Activated T-cell treated with anti-CD3 and anti-CD28 coated beads, Interleukin-2, amount 50 U/mL, for 4 hours (primary cell): ENCODE measurements at places on chromosomes 16 and 17. TPM values are rescaled to one million over a fixed set of nuclear protein-coding genes. Genes with fewer than 3 reads are reported as not detected.

GRCh38 chr16:83105279-83106077, 478.7 kb downstream of the CDH13 start:
- no peak for DNase-seq

MPV17L gene
- total RNA-seq, result 0.11 TPM

GRCh38 chr16:12545792-12546342, 257.8 kb downstream of the CPPED1 start:
- no peak for DNase-seq

- DNase-seq, result no peak
These were observed 8.8 kb downstream of the TAX1BP3 start for GRCh38 chr17:3659541-3660111.

GRCh38 chr16:85220964-85221731, 108.9 kb upstream of the CIBAR2 start:
- no peak for DNase-seq

ABCA10 gene
- 0.41 TPM for total RNA-seq

DNA sequence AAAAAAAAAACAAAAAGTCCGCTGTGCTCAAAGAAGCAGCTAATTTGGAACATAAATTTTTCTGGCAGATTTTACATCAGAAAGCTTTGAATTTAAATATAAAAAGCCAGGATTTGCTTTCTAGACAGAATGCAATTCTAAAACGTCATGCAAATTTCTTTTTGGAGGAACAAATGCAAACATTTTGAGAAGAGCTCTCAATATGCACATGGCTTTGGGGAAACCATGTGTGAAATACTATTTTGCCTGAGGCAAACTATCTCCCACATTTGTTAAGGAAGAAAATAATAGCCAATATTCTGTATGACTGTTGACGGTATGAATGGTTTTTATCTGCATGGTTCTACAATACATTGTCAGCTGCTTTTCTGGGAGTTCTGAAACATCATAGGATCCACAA, 320.0 kb upstream of the PSMD7 start:
- DNase-seq, result no peak

- DNase-seq, result no peak
These were observed 106.7 kb downstream of the TRIM37 start for GRCh38 chr17:59000022-59000421.

DNA sequence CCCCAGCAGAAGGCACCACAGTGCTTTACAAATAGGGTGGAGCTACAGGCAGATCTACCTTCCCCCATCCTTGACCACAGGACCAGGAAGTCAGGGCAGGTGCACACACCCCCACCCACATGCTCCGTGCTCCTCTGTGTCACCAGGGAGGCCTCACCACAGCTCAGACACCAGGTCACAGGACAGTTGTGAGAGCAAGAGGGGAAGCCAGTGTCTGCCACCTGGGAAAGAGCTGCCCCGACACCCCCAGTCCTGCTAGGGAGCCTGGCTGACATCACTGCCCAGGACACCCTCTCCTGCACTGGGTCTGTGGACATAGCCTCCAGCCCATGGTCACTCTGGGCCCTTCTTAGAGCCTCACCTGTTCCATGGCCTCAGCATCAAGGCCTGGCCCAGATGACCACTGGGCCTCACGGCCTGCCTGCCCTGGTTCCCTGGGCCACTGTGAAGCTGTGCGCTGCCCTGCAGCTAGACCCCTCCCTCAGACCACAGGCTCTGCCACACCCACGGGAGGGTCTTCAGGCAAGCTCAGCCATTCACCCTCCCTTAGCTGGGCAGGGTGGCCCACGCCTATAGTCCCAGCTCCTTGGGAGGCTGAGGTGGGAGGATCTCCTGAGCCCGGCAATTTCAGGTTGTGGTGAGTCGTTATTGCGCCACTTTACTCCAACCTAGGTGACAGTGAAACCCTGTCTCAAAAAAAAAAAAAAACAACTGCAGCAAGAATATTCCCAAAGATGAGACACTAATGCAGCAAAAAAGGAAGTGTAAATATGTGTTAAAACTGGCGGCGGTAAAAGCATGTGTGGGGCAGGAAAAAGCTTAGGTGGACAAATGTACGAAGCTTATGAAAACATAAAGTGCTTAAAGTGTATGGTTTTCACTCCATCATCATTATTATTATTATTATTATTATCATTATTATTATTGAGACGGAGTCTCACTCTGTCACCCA, 14.2 kb downstream of the POLR3K start:
- DNase-seq, result no peak

DNA sequence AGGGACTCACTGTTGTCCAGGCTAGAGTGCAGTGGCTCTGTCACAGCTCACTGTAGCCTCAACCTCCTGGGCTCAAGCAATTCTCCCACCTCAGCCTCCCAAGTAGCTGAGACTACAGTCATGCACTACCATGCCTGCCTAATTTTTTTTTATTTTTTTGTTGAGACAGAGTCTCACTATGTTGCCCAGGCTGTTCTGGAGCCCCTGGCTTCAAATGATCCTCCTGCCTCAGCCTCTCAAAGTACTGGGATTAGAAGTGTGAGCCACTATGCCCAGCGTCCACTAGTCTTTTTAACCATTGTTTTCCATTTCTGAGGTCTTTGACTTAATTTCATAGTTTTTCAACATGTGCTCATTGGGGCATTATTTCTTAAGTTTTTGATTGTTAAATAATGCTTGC, 13.5 kb downstream of the NSRP1 start:
- DNase-seq, result no peak

RASD1 gene
- 0.87 TPM for total RNA-seq

- DNase-seq, result no peak
These were observed 51.7 kb downstream of the PLXDC1 start for GRCh38 chr17:39099663-39100286.

DNA sequence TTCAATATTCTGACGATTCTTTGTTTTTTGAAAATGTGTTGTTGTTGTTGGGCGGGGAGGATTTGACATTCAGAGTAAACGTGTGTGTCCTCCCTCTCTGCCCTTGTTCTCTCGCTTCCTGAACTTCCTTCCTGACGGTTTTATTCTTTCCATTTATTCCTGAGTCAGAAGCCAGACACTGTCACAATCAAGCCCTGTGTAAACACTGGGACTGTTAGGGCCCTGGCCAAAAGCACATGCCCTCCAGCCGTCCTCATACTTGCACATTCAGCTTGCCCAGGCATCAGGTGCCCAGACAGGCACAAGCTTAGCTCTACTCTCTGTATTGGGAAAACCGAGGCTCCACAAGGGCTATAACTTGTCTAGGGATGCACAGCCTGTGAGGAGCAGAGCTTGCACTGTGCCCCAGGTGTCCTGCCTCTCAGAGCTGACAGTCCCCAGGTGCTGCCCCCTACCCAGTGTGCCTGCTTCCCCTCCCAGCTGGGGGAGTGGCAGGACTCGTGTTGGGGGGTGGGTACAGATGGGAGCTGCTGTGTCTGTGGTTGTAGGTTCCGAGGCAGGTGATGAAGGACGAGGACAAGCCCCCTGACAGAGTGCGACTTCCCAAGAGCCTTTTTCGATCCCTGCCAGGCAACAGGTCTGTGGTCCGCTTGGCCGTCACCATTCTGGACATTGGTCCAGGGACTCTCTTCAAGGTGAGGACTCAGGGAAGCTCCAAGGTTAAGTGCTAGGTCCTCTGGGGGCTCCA, 9.7 kb downstream of the ADGRG3 start:
- no peak for DNase-seq

VAT1L gene
- total RNA-seq, result 0.11 TPM

BCO1 gene
- not detected for total RNA-seq

CHST4 gene
- not detected for total RNA-seq

- DNase-seq, result no peak
These were observed 6.6 kb upstream of the SETD6 start for GRCh38 chr16:58508671-58509251.

ACSM3 gene
- total RNA-seq, result 4.6 TPM

DNA sequence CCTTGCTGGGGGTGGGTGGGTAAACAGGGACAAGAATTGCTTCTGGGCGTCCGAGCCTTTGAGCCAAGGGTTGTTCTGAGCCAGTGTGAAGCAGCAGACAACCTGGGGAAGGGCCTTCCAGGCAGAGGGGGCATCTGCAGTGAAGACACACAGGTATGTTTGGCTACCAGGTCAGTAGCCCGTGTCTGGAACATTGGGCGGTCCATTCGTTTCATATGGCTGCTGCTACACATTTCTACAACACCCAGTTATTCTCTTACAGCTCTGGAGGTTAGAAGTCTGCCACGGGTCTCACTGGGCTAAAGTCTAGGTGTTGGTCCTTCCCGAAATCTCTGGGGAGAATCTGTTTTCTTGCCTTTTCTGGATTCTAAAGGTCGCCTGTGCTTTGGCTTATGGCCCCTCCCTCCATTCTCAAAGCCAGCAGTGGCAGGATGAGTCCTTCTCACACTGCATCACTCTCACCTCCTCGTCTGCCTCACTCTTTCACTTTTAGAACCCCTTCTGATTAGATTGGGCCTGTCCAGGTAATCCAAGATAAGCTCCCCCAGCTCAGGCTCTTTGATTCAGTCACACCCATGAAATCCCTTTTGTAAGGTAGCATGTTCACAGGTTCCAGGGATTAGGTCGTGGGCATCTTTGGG, 136.1 kb downstream of the CLEC16A start:
- no peak for DNase-seq

DNA sequence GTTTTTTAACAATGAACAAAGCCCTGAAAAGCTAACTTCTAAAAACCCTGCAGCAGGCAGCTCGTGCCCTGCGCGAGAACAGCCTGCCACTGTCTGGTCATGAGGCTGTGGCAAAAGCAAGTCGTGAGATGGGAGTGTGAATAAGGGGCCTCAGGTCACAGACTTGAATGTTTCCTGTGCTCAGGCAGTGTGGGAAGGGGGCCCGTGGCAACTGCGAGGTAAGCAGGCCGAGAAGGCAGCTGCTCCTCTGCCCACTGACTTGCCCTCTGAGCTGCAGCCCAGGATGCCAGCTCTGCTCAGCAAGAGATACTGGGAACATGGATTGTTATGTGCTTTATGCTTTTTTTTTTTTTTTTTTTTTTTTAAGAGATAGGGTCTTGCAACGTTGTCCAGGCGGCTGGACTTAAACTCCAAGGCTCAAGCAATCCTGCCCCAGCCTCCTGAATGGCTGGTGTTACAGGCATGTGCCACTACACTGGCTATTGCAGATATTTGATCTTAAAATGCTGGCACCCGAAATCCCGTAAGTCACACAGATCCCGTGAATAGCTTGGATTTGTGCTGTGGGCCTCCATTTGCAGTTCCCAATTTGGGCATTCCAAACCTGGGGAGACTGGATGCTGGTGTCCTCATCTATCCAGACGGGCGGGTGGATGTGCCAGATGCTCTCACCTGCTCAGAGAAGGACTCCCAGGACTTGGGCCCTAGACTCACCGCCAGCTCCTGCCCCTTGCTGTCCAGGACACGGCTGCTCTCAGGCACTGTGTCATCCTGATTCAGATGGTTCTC, 44.0 kb downstream of the UBN1 start:
- DNase-seq, result no peak

GRCh38 chr17:48609759-48610281, 997 bp downstream of the HOXB7 start:
- no peak for DNase-seq

DNA sequence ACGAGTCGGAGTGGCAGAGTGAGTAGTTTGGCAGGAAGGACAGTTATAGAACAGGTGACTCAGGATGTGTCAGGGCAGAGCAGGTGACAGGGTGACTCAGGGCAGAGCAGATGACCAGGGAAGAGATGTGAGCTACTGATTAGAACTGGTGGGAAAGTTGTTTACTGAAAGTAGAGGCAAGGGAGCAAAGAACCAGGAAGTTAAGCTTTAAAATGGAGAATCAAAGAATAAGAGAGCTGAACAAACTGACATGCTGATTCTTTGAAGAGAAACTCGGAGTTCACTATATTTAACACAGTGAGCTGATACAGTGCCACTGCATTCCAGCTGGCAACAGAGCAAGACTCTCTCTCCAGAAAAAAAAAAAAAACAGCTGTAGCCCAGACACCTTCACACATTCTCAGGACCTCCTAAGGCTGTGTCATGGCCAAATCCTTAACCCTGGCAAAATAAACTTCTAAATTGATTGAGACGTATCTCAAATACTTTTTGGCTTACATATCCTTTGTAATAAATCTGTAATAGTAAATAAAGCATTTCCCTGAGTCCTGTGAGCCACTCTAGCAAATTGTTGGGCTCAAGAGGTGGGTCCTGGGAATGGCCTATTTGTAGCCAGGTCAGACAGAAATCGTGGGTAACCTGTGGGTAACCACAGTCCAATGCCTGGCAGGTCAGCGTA, 12.3 kb upstream of the UBE2I start:
- DNase-seq, result no peak

- DNase-seq, result no peak
These were observed 515.8 kb upstream of the SALL1 start for GRCh38 chr16:51666821-51667220.

CDK10 gene
- 82.5 TPM for total RNA-seq

IRF8 gene
- total RNA-seq, result 745 TPM

SLC26A11 gene
- total RNA-seq, result 16.4 TPM

DNA sequence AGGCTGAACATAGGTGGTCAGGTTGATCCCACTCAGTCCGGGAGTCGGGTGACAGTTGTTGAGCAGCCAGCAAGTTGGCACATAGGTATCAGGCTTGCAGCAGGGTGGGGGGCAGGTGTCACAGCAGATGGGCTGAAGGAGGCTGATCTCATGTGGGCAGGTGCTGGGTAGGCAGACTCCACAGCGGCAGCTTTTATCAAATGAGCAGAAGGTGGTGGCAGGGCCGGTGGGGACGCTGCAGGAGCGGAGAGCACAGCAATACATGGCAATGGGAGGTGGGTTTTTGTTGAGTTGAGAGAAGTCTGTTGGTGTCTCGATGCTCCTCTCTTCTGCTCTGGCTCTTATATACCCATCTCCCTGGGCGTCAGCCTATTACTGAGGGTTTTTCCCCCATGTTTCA, at the start of gene KRTAP3-1:
Gene KRTAP3-1, minus strand, starts transcription at position 318 of the 400 bp plus-strand sequence. Its CDS starts 54 bp downstream, at position 264.
- no peak for DNase-seq

- DNase-seq, result no peak
These were observed 182.4 kb downstream of the DNAH9 start for GRCh38 chr17:11780621-11781020.

TNFRSF13B gene
- total RNA-seq, result not detected

GRCh38 chr16:86391486-86391885, 118.8 kb upstream of the FOXF1 start:
- DNase-seq, result no peak

DNA sequence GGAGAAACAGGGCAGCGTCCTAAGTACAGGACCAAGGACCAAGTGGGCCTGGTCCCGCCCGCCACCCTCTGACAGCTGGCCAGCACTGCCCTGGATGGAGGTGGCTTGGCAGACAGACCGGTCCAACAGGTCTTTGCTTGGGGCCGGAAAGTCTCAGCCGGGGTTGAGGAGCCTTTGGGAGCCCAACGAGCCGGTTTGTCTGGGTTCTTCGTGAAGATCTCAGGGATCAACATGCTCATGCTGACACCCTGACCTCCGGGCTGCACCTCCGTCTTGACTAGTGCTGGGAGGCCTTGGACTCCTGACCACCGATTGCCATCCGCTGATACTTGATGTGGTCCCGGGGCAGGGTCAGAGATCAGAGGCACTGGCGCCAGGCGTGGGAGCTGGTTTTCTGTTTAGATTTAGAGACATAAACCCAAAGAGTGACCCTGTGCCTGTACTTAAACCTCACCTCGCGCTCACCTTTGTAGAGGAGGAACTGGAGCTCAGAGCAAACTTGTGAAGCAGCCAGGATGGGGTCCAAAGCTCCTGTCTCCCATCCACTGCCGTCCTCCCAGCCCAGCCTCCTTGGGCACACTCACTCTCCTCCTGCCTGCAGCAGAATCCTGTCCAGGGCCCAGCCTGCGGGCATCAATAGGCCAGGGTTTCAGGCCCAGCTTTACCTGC, 92.1 kb upstream of the GSE1 start:
- no peak for DNase-seq
